Stimulated activated CD8-positive, alpha-beta memory T cell treated with anti-CD3 and anti-CD28 coated beads, Interleukin-15, amount 100 ng/mL, for 4 hours (primary cell): ENCODE measurements at places on chromosomes 5 and 9.

DNA sequence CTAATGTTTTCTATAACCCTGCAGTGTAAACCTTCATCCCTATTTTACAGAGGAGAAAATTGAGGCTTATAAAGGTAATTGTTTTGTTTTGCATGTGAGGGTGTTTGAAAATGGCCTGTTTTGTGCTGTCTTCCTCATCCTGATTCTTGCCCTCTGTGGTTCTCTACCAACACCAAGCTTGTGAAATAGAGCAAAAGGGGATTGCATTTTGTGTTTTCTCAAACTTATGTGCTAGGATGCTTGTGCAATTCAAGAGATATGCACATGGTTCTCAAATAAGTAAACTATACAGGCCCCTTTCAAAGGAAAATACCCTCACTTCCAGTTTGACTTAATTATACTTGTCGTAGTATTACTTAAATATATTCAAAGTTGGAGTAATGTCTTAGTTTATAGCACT is 17.2 kb downstream of the PAM start:
- DNase-seq: no peak

DNA sequence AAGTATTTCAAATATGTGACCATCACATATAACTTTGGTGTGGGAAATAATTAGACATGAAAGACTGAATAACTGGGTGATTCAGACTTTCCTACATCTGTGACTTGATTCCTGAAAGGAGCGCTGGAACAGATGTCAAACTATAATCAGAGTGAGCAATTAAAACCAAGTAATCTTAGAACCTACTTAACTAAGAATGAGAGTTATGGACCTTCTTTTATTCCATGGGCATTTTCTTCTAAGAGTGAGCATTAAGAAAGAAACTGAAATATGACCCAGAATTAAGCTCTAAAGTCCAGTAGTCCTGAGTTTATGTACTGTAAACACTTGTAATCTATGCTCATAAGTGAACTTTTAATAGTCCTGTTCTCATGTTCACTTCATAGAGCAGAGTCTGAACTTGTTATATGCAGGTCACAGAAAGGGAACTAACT is 68.4 kb downstream of the PAM start:
- DNase-seq: no peak

DNA sequence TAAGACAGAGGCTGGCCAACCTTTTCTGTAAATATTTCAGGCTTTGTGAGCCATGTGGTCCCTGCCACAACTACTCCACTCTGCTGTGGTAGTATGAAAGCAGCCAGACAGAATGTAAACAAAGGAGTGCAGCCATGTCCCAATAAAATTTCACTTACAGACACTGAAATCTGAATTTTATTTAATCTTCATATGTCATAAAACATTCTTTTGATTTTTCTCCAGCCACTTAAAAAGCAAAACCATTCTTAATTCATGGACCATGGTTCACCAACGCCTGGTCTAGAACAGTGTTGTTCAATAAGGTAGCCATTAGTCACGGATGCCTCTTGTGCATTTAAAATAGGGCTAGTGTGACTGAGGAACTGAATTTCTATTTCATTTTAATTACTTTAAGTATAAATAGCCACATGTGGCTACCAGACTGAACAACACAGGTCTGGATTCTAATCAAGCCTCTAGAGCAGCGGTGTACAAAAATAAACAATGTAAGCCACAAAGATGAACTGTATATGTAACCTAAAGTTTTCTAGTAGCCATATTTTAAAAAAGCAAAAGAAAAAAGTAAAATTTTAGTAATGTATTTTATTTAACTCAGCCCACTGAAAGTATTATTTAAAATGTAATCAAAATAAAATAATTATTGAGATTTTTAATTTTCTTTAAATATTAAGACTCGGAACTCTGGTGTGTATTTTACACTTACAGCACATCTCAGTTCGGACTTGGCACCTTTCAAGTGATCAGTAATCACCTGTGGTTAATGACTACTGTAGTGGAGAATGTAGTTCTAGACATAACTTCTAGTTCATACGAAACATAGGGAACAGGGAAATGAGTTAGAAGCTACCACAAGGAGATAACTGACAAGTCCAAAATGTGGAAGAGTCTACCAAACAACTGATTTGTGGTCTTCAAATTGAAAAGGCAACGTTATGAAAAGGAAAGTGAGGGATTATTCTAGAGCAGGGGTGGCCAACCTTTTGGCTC is 14.3 kb downstream of the GEMIN5 start:
- no peak for DNase-seq

- no peak for DNase-seq
These were observed 13.0 kb downstream of the RGS7BP start for GRCh38 chr5:64518793-64519192.

DNA sequence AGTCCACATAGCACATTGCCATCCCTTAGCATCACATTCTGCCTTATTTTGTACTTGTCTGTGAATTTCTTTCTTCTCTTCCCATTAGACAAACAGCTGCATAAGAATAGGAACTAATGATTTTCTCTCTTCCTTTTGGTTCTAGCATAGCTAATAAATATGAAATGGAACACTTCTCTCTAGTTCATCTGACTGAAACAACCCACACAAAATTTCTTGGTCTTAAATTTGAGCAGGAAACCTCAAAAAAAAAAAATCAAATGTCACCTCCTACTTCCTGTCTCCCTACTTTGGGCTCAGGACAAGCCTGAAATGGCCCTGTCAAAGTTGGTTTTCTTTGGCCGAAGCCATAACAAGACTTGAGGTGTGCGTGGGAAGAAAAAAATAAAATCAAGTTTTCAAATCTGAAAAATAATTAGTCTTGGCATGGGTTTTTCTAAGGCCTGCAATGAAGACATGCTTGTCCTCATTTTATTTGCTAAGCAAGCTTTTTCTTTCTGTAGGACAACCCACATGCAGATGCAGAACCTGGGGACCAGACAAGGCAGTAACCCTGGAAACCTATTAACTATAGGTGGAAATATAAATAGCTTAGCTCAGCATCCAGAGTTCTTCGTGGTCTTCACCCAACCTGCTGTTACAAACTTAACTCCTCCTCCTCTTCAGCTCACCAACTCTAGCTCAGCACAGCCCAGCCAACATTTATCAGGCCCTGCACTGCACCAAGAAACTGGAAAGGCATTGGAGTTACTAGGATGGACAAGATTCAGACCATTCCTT is 523.5 kb upstream of the KLF4 start:
- no peak for DNase-seq

- DNase-seq: no peak
These were observed 148.2 kb upstream of the EGFLAM start for GRCh38 chr5:38110130-38110529.

- no peak for DNase-seq
These were observed 236.1 kb upstream of the CDH12 start for GRCh38 chr5:23089286-23089685.

DNA sequence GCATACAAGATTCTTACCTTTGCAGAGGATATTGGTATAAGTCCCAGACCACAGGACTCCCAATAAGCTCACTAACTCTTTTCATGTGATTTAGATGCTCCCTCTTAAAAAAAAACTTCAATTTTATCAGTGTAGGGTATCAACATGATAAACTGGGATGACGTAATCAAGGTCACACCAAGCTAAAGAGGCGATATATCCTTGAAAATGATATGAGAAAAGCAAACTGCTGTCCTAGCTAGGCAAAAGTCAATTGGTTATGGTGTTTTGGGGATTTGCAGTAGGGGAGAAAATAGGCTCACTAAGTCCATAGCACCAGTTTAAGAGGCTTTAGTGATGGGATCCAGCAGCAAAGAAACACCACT is 354.4 kb downstream of the DIRAS2 start:
- no peak for DNase-seq

DNA sequence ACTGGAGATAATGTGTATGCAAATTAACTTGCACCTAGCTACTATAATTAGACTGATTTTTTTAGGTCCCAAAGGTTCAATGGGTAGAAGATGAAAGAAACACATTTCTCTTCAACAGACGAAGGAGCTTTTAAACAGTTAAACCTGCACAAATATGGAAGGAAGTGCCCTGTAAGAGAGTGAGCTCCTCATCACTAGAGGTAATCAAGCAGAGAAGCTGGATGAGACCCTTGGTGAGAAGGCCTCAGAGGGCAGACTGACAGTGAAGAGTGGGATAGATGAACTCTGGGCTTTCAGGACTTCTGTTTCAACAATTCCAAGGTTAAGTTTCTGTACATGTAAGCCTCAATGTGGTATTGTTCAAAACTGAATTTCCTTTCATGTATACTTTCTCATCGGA is 23.2 kb downstream of the PTPN3 start:
- no peak for DNase-seq

DNA sequence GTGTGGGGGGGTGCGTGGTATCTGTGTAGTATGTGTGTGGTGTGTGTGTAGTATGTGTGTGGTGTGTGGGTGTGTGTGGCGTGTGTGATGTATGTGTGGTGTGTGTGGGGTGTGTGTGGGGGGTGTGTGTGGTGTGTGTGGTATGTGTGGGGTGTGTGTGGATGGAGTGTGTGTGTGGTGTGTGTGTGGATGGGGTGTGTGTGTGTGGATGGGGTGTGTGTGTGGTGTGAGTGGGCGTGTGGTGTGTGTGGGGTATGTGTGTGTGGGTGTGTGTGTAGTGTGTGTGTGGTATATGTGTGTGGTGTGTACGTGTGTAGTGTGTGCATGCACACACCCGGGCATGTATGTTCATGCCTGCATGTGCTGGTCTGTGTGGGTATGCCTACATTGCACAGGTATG is 420.9 kb upstream of the DAP start:
- no peak for DNase-seq

GRCh38 chr5:31359839-31360238 is 166.4 kb downstream of the CDH6 start:
- no peak for DNase-seq

DNA sequence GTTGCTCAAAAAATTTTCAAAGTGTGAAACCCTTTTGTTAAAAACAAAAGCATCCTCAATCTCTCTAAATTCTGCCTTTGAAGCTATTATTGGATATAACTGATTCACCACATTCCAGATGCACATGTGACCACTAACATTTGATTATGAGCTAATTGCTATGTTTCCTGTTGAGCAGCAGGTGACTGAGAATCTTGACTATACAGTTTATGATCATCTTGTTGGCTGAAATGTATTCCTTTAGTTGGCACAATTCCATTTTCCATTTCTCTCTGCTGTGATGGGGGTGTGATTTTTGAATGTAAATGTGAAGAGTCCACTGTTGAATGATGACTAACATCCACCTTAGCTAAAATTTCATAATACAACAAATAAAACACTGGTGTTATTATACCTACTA is 10.7 kb downstream of the LYSMD3 start:
- DNase-seq: no peak

- no peak for DNase-seq
These were observed 20.2 kb downstream of the GRAMD2B start for GRCh38 chr5:126443374-126443851.

DNA sequence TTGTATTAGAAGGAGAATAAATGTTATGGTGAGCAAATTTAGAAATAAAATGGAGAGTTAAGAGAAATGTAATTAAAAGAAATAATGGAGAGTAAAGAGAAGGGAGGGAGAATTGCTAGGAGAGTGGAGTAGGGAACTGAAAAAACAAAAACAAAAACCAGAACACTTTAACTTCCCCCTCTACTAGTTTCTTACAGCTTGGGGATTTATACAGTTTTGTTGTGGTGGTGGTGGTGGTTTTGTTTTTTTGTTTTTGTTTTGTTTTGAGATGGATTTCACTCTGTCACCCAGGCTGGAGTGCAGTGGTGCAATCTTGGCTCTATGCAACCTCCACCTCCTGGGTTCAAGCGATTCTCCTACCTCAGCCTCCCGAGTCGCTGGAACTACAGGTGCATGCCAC is 322.4 kb downstream of the TMEM167A start:
- DNase-seq: no peak

DNA sequence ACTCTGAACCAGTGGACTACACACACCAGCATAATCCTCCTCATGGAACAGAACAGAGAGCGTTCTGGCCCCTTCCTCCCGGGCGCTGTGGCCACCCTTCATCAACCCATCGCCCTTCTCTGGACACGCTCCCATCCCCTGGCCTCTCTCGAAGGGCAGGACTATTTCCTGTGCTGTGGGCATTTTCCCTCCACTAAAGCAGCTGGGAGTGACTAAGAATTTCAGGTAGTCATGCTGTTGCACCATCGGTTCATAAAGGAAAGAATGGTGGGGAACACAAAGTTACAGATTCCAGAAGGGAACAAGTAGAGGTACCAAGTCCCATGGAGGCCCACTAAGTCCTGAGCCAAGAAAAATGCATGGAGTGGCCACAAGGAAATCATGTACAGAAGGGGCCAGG is 68.6 kb downstream of the EPB41L4B start:
- no peak for DNase-seq

DNA sequence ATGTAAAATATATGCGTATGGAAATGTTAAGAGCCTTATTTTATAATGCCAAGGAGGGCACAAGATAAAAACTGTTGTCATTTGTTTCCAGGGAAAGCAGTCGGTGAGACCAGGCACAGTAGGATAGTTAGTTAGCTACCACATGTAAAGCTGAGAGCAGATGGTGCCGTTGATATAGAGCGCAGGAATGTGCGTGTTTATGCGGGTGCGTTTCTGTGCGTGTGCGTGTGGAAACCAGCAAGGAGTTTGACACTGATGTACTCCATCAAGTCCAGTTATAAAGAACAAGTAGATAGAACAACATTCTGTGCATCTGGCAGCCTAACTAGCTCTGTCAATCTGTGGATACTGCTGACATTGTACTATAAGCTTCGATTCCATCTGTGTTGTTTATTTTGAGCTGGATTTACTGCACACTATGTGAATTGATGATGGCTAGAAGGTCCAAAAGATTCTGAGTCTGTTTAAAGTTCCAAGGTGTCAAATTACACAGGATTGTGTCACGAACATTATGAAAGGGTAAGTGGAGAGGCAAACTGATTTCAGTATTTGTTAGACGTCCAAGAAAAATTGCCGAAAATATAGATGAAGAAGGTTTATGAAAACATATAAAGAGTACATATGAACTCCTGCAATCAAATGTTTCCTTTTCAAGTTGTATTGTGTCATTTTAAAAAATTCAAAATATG is 494.9 kb upstream of the MEF2C start:
- DNase-seq: no peak

DNA sequence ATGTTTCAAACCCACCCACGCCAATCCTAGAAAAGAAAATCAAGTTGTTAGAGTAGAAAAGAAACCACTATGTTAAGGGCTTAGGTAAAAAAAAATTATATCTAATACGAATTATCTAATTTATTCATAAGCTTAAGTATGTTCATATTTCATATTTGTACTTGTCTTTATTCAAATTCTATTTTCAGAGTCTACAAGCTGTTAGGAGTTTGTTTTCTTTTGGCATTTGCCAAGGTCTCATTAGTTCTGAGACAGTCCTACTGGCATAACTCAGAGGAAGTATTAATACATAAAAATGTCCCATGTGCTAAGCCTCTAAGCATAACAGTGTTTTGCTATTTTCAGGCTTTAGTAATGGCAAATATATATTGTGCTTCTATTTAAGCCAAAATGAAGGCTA is 57.6 kb downstream of the STARD4 start:
- DNase-seq: no peak
